ENCODE measurements at places on chromosomes 11 and 22.

GRCh38 chr11:134228625-134229024 is 4.2 kb downstream of the VPS26B start:
- DNase-seq, result no peak

DNA sequence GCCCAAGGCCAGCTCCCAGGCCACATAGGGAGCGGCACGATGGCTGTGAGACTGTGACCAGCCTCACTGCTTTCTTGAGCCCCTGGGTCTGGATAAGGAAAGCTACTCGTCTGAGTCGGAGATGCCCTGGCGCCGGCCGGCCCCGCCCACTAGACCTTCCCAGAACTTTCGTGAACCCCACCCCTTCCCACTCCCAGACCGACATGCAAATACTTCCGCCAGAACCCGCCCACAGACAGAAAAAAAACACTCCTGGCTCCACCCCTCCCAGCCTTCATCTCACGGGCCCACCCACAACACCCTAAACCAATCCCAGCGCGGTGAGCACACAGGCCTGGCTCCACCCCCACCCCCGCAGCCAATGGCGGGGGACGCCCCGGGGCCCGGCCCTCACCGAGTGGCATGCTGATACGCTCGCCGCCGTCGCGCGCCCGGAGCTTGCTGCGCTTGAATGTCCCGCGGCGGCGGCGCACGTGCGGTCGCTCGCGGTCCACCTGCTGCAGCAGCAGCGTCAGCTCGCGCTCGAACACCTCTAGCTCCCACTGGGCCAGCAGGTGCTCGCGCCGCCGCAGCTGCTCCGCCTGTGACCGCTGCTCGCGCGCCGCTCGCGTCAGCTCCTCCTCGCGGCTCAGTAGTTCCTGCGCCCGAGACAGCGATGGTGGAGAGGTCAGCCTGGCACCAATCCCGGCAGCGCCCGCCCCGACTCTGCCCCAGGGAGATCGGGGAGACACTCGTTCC is 7.0 kb downstream of the MAP3K11 start:
- peak; percentile 95 for DNase-seq

- no peak for DNase-seq
Measured at GRCh38 chr22:26906464-26906863, 249.1 kb downstream of the MIAT start.

DNA sequence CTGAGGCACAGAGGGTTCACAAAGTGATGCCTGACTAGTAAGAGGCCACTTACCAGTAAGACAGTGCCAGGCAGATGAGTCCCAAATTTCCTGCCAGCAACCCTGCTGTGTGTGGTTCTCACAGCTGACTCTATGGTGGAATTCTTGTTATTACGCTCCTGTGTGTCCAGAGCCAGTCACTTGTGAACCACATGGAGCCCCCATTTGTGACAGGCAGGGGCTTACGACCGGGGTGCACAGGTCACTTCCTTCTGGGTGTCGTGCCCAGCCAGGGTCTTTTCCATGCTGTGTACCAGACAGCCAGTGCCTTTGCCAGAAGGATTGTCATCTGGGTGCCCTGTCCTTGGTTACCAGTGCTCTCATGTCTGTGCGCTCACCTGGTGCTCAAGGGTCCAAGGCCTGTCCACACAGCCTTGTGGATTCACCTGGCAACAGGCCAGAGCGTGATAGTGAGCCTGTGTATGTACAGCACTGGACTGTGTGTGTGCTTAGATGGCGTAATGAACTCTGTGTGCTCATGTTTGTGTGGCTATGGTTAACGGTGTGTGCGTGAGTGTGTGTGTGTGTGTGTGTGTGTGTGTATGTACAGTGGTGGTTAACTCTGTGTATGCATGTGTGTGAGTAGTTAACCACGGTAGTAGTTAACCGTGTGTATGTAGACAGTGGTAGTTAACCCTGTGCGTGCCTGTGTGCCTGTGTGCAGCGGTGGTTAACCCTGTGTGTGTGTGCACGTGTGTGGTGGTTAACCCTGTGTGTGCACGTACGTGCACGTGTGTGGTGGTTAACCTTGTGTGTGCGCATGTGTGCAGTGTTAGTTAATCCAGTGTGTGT is 18.6 kb downstream of the GRAMD4 start:
- no peak for DNase-seq

DNA sequence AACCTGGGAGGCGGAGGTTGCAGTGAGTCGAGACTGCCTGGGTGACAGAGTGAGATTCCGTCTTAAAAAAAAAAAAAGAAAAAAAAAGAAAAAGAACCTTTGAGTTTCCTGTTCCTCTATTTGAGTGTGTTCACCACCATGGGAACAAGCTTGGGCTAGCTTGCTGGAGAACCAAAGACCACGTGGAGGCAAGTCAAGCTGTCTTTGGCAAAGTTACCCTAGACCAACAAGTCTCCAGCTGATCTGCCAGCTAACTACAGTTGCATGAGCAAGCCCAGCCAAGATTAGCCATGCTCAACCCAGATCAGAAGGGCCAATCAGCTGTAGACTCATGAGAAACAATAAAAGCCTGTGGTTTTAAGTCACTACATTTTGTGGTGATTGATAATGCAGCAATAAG is 29.7 kb downstream of the SLN start:
- no peak for DNase-seq

Data from frontal cortex (tissue), 4 donors.